ENCODE measurements at places on chromosomes 1 and 21.

DNA sequence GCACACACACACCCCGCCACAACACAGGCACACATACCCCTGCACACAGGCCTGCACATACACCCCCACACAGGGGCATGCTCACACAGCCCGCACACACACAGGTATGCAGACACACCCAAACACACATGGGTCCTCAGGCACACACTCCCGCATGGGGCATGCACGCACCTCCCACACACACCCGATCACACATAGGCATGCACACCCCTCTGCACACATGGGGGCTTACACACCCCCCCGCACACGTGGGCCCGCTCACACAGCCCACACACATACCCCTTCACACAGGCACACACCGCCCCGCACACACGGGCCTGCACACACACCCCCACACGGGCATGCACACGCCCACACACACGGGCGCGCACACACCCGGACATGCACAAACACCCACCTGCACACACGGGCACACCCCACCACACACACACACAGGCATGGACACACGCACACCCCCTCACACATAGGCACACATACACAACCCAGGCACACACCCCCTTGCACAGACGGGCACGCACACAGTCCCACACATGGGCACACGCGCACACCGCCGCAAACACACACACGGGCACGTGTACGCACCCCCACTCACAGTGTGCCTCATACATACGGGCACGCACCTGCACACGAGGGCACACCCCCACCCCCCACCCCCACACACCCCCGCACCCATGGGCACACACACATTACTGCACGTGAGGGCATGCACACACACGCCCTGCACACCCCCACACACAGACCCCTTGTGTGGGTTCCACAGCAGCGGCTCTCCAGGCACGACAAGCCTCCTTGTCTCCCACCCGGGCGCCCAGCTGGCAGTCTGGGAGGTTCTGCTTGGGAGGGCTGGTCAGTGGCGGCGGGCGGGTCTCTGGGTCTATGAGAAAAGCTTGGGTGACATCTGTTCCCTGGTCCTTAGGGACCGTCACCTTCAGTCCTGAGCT lies 8.3 kb downstream of the ATAD3B start:
- no peaks in the 10 kb centered on the region for H3K36me3 ChIP-seq
- no peak overlapping the region for H3K4me3 ChIP-seq
- peaks cover 10% of the 10 kb centered on the region for H3K4me1 ChIP-seq
- DNase-seq: no peak
- H3K27ac ChIP-seq: no peak overlapping the region

DNA sequence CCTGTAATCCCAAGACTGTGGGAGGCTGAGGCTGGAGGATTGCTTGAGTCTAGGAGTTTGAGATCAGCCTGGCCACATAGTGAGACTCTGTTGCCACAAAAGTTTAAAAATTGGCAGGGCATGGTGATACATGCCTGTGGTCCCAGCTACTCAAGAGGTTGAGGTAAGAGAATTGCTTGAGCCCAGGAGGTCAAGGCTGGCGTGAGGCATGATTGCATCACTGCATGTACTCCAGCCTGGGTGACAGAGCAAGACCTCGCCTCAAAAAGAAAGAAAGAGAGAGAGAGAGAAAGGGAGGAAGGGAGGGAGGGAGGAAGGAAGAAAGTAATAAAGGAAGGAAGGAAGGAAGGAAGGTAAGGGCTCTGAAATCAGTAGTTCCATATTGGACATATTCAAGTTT lies 25.0 kb downstream of the GLUL start:
- H3K4me3 ChIP-seq: no peak overlapping the region
- no peak for DNase-seq
- no peaks in the 10 kb centered on the region for H3K36me3 ChIP-seq
- H3K27me3 ChIP-seq: peaks cover 7% of the 10 kb centered on the region

DNA sequence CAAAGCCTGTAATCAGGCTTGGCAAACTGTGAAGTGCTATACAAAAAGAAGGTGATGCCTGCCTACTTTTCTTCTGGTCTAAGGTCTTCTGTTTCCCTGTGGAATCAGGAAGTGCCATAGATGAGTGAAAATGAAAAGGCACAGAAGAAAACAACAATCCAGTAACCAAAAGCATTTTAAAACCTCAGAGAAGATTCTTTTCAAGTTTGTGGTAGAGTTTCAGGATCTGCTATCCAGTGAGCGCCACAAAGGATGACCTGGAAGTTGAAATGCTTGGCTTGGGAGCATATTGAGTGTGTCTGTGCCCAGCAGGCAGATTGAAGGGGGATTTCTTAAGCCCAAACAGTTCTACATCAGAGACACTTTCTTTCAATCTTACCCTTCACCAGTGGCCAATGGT lies 272.2 kb downstream of the PAPPA2 start:
- no peaks in the 10 kb centered on the region for H3K4me1 ChIP-seq
- H3K27me3 ChIP-seq: peaks cover 9% of the 10 kb centered on the region
- DNase-seq: no peak
- no peak overlapping the region for H3K27ac ChIP-seq
- no peak overlapping the region for H3K4me3 ChIP-seq

GRCh38 chr21:41778930-41779600 lies 12.2 kb upstream of the RIPK4 start:
- H3K36me3 ChIP-seq: no peaks in the 10 kb centered on the region
- no peak overlapping the region for H3K4me3 ChIP-seq
- peaks cover 68% of the 10 kb centered on the region for H3K27me3 ChIP-seq
- no peak overlapping the region for H3K27ac ChIP-seq
- H3K4me1 ChIP-seq: peaks cover 17% of the 10 kb centered on the region

DNA sequence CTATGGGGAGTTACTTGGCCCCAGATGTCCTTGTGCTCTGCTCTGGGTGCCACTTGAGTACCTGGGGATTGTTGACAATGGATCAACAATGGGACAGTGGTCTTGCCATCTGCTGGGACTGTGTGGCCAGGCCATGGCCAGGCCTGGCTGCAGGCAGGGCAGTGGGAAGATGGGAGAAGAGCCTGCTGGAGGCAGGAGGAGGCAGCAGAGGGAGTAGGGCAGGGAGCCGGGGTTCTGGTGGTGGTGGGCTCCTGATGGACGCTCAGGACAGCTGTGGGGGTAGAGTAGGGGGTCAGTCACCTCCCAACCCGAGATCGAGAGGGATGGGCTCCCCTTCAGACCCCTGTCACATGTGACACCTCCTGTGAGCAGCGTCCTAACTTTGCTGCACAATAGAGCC lies 81.0 kb downstream of the ARHGEF10L start:
- H3K4me1 ChIP-seq: no peaks in the 10 kb centered on the region
- H3K36me3 ChIP-seq: no peaks in the 10 kb centered on the region
- peaks cover 21% of the 10 kb centered on the region for H3K27me3 ChIP-seq
- no peak for DNase-seq
- no peak overlapping the region for H3K4me3 ChIP-seq

- DNase-seq: no peak
- peaks cover 62% of the 10 kb centered on the region for H3K27me3 ChIP-seq
- no peak overlapping the region for H3K27ac ChIP-seq
- H3K36me3 ChIP-seq: no peaks in the 10 kb centered on the region
- H3K4me3 ChIP-seq: no peak overlapping the region
Observed at GRCh38 chr1:17232759-17233661, 15.9 kb upstream of the PADI3 start.

DNA sequence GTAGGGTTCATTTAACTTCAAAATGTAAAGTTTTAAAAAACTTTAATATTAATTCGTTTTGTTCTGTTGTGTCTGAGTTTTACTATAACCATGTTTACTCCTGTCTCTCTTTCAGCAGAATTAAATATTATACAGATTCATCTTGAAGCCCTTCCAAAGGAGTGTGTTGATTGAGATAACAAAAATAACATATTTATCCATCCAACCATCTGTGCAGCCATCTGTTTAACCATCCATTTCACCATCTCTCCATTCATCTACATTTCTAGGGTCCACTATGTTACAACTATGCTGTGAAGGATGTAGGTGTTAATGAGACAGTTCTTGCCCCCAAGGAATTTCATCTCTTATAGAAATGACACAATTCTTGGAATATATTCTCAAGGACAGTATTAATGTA lies 36.0 kb upstream of the GNG12 start:
- peaks cover 44% of the 10 kb centered on the region for H3K27me3 ChIP-seq
- DNase-seq: no peak
- no peak overlapping the region for H3K4me3 ChIP-seq
- no peak overlapping the region for H3K27ac ChIP-seq

DNA sequence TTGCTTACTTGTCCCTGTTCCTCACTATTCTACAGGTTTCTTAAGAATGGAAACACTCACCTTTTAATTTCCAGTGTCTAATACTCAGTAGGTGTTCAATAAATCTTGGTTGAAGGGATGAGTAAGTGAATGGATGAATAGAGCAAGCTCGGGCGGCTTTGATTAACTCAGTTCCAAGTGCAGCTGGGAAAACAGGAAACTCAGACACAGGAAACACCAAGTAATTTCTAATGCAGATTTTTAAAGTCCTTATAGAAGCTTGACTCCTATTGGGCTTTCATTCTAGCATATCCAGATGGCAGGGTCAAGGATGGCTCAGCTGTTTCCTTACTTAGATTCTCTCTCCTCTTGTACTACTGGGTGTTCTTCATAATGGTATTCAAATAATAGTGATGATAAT lies 14.0 kb downstream of the CAMK1G start:
- no peak overlapping the region for H3K27ac ChIP-seq
- H3K36me3 ChIP-seq: no peaks in the 10 kb centered on the region
- DNase-seq: no peak
- peaks cover 31% of the 10 kb centered on the region for H3K27me3 ChIP-seq
- H3K4me1 ChIP-seq: no peaks in the 10 kb centered on the region
- H3K4me3 ChIP-seq: no peak overlapping the region

- H3K36me3 ChIP-seq: no peaks in the 10 kb centered on the region
- no peaks in the 10 kb centered on the region for H3K27me3 ChIP-seq
- no peak for DNase-seq
- H3K4me1 ChIP-seq: no peaks in the 10 kb centered on the region
- no peak overlapping the region for H3K27ac ChIP-seq
Observed at GRCh38 chr1:183734543-183735036, 70.3 kb upstream of the RGL1 start.

DNA sequence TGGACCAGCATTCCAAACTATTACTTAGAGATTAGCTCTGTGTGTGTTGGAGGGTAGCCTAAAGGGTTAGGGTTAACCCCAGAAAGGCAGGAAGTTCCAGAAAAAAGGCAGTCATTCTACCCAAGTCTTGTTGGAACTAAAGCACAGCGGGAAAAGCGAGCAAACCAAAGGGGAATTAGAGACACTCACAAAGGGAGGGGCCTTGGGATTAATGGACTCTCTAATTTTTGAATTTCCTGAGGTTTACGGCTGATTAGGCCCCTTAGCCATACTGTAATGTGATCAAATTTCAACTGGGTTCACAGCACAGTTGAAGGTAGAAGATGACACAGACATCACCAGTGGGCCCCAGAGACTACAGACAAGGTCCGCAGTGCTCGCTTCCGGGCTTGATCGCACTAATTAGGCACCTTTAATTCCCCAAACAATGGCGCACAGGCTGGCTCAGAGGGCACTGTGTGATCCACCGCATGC lies 28.3 kb downstream of the CAPZB start:
- H3K4me1 ChIP-seq: peaks cover 48% of the 10 kb centered on the region
- H3K4me3 ChIP-seq: peak overlapping the region; percentile 16
- DNase-seq: no peak
- H3K27ac ChIP-seq: peak overlapping the region; percentile 97
- H3K36me3 ChIP-seq: no peaks in the 10 kb centered on the region

DNA sequence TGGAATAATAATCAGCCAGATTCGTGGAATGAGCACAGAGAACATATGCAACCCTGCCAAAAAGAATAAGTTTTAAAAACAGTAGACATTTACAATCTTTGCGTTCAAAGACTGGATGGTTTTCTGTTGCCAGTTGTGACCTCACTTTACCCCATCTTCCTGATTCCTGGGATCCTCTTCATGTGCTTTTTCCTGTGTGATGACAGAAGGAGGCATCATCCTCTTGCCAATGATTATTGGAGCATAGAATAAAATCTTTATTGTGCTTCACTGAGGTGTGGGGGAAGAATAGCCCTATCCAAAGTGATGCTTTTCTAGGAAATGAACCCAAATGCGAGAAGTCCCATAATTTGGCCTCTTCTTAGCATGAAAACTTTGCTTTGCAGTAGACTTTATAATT lies 15.0 kb upstream of the BARHL2 start:
- DNase-seq: no peak
- H3K4me1 ChIP-seq: peaks cover 23% of the 10 kb centered on the region
- H3K27me3 ChIP-seq: peaks cover 80% of the 10 kb centered on the region
- H3K27ac ChIP-seq: no peak overlapping the region
- peaks cover 20% of the 10 kb centered on the region for H3K36me3 ChIP-seq

- no peak overlapping the region for H3K27ac ChIP-seq
- no peaks in the 10 kb centered on the region for H3K36me3 ChIP-seq
- peak; percentile 36 for DNase-seq
- H3K27me3 ChIP-seq: no peaks in the 10 kb centered on the region
- peaks cover 5% of the 10 kb centered on the region for H3K4me1 ChIP-seq
- H3K4me3 ChIP-seq: no peak overlapping the region
Observed at GRCh38 chr1:20697563-20697962, 20.2 kb downstream of the KIF17 start.

GRCh38 chr1:200095057-200095577 lies 67.6 kb downstream of the NR5A2 start:
- H3K4me1 ChIP-seq: no peaks in the 10 kb centered on the region
- DNase-seq: no peak
- H3K36me3 ChIP-seq: no peaks in the 10 kb centered on the region
- no peak overlapping the region for H3K27ac ChIP-seq
- H3K4me3 ChIP-seq: no peak overlapping the region
- peaks cover 7% of the 10 kb centered on the region for H3K27me3 ChIP-seq

DNA sequence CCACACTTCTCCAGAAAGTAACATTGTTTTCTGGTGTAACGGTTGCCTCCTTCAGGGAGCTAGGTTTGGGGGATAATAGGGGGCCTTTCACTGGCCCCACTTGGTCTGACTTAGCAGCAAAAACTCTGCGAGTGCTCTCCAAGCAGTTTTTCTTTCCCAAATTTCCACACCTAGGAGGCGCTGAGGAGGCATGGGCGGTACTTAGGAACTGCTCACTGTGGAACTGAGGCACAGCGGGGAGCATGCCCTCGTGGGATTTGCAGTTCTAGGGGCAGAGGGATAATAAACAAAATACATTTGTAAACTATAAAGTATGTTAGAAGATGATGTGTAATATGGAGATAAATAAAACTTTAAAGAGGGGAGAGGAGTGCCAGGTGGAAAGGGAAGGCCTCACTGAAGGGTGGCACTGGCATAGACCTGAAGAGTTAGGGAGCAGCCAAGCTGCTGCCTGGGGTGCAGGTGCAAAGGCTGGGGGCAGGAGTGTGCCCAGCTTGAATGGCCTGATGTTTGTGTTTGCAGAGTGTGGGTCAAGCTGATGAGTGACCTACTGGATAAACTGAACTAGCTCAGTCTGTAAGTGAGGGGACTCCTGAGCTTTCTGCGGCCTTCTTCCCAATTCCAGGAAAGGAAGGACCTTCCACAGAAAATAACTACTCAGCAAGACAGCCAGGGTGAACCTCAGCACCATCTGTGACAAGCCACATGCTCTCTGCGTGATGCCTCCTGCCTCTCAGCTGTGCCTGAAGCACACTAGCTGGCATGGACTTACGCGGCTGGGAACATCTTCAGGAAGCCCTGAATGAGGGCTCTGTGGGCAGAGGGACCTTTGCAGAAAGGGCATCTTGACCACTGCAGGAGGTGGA lies 1.9 kb downstream of the EPHX1 start:
- H3K27me3 ChIP-seq: no peaks in the 10 kb centered on the region
- H3K4me3 ChIP-seq: no peak overlapping the region
- DNase-seq: no peak
- no peak overlapping the region for H3K27ac ChIP-seq
